ENCODE measurements at places on chromosomes 1 and 21.

GRCh38 chr21:33367309-33367973 lies 35.8 kb upstream of the IFNGR2 start:
- no peak for DNase-seq

GRCh38 chr1:53130598-53130877 lies 11.9 kb downstream of the SLC1A7 start:
- DNase-seq, result no peak

DNA sequence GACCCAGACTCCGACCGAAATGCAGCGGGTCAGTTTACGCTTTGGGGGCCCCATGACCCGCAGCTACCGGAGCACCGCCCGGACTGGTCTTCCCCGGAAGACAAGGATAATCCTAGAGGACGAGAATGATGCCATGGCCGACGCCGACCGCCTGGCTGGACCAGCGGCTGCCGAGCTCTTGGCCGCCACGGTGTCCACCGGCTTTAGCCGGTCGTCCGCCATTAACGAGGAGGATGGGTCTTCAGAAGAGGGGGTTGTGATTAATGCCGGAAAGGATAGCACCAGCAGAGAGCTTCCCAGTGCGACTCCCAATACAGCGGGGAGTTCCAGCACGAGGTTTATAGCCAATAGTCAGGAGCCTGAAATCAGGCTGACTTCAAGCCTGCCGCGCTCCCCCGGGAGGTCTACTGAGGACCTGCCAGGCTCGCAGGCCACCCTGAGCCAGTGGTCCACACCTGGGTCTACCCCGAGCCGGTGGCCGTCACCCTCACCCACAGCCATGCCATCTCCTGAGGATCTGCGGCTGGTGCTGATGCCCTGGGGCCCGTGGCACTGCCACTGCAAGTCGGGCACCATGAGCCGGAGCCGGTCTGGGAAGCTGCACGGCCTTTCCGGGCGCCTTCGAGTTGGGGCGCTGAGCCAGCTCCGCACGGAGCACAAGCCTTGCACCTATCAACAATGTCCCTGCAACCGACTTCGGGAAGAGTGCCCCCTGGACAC lies 534 bp downstream of the C1orf56 start:
- no peak for DNase-seq

DNA sequence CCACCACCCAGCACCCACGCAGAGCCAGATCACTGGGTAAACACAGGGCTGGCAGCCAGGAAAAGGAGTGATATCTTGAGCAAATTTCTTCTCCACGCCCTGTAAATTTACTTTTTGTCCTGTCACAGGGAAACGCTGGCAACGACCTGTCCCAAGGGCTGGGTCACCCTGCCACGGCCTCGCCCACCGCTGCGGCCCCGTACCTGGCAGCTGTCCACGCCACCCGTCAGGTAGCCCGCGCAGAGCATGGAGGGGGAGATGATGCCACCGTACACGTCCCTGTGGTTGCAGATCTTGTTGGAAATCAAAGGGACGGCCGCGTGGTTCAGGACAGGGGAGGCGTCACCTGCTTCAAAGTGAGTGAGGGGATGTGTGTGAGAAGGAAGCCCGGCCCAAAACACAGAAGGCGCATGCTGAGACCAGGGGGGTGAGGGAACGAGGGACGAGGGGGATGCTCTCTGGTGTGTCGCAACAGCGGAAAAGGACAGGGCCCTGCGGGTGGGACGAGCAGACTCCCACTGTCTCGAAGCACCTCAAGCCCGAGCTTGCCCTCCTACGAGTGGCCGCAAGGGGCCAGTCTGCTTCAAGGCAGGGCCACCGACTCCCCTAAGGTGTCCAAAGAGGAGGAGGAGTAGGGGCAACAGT lies 10.1 kb upstream of the TFF1 start:
- DNase-seq, result no peak

DNA sequence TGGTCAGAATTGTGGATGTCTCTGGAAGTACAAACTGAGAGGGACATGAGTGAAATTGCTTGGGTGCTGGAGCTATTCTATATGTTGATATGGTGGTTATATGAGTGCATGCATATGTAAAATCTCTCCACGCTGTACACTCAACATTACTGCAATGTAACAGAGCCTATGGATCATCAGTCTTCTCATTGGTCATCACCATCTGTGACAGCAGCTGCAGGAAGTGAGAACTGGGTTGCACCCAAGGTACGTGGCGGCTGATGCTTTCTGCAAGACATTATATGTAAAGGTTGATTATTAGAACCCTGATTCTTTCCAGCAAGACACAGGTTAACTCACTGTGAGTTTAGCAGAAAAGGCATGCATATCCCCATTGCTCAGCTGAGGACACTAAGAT lies 387.1 kb downstream of the OMA1 start:
- no peak for DNase-seq

- DNase-seq, result no peak
These were observed 62.6 kb upstream of the CD1D start for GRCh38 chr1:158117854-158118704.

GRCh38 chr1:205262731-205263171 lies 35.0 kb downstream of the TMCC2 start:
- no peak for DNase-seq

DNA sequence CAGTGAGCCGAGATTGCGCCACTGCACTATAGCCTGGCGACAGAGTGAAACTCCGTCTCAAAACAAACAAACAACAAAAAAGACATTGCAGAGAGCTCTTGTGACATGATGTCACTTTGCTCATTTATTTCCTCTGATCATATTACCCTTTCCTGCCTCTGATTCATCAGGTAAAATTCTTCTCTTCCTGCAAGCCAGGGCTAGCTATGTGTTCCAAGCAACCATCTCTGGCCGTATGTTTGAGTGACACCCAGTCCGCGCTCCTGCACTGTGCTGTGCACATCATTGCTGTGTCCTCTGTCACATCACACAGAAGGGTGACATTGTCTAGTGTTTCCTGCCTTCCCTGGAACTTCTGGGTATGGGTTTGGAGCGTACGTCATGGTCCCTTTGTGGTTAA lies 251.3 kb downstream of the PCP4 start:
- DNase-seq, result no peak

DNA sequence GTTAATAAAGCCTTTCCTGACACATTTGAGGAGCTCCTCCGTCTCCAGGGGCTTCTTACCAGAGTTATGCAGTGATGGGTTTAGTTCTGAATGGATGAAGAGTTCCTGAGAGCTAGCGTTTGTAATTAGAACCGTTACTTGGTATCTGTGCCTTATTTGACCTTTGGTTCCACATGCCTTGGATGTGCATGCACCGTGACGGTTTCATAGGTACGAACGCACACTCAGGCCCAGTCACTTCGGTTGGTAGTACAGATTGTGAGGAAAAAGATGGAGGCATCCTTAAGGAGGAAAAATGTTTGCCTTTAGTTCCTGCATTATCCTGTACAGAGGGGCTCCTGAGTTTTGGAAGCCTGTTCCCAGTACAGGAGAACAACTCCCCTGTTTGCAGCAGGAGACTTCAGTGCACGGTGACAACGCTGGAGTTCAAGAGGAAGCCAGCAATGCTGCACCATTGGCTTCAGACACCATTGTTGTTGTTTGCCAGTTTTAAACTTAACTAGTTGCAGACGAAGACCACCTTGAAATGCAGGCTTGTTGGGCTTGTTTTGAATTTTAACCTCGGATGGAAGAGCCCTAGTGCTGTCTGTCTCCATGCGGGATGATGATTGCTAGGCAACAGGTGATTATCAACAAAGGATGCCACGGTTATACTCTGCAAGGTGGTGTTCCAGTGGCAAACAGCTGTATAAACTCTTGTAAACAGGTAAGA lies 8.2 kb downstream of the RBM15 start:
- DNase-seq, result no peak
